ENCODE measurements at places on chromosomes 1 and 21.

DNA sequence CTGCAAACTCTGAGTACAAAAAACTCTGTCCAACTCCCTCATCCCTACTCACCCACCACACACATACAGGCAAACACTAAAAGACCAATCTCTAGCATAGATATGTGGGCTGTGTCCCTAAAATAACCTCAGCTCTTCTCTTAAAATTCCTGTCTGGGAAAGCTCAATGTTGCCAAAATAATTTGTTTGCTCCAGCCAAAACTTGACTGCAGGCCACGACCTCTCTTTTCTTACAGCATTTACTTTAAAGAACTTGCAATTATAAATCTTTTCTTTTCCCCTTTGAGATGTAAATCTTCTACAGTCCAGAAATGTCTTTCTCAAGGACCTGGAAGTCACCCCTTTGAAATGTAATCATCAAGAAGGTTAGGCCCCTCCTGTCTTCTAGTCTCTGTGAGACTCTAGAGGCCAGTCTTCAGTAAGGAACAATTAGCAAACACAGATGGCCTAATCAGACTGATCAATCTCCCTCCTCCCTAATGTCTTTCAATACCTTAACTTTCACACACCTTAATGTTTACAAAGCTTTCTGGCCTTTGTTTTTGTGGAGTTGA lies 483.6 kb upstream of the RGS18 start:
- no peak for DNase-seq

DNA sequence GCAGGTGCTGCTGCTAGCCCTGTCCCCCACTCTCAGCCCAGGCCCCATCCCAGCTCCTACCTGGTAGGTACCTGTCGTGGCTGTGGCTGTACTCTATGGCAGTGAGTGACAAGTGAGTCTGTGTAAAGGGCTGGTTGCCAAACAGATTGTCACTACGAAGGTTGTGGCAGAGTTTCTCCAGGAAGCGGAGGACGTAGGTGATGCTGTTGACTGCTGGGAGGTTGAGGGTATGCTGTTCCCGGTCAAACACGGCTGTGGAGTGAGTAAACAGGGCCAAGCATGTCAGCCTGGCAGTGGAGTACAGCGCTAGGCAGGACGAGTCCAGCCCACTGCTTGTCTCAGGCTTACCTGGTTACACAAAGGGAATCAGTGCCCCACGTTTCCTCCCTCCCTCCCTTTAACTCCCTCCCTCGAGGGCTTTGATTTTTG lies 24.8 kb upstream of the SLFNL1 start:
- DNase-seq: no peak

- no peak for DNase-seq
Observed at GRCh38 chr1:227870366-227870765, 54.9 kb downstream of the PRSS38 start.

GRCh38 chr1:2446394-2446793 lies 29.7 kb upstream of the PLCH2 start:
- DNase-seq: no peak

GRCh38 chr1:119504831-119505230 lies 2.2 kb upstream of the HSD3B1 start:
- no peak for DNase-seq

GRCh38 chr1:15681349-15682292 lies 2.5 kb upstream of the PLEKHM2 start:
- DNase-seq: no peak

DNA sequence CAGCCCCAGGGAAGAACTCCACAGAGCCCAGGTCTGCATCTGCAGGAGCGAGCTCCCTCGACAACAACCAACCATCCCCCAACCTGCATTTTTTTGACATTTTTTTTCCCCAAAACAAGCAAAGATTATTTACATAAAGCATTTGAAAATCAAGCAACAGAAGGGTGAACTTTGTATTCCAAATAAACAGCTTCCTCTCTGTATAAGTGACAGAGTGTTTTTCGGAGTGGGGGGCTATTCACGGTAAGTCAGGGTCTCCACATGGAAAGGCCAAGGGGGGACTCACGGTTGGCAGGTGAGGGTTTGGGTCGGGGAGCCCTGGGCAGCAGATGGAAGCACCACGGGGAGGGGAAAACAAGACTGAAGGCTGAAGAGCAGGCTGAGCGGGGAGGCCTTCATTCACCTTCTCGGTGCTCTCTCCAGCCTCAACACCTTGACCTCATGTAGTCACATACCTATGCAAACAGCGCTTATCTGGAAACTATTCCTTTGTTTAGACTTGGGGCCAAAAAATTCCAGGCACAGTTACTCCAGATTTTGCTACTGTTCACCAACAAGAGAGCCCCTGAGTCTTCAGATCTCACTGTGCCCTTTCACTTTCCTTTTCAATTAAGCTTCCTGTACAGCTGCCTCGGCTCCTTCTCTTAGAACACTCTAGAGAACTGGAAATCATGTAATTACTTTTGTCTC lies 27.6 kb downstream of the C2CD2 start:
- no peak for DNase-seq

GRCh38 chr1:17957588-17958267 lies 149.9 kb upstream of the IGSF21 start:
- peak; percentile 60 for DNase-seq

DNA sequence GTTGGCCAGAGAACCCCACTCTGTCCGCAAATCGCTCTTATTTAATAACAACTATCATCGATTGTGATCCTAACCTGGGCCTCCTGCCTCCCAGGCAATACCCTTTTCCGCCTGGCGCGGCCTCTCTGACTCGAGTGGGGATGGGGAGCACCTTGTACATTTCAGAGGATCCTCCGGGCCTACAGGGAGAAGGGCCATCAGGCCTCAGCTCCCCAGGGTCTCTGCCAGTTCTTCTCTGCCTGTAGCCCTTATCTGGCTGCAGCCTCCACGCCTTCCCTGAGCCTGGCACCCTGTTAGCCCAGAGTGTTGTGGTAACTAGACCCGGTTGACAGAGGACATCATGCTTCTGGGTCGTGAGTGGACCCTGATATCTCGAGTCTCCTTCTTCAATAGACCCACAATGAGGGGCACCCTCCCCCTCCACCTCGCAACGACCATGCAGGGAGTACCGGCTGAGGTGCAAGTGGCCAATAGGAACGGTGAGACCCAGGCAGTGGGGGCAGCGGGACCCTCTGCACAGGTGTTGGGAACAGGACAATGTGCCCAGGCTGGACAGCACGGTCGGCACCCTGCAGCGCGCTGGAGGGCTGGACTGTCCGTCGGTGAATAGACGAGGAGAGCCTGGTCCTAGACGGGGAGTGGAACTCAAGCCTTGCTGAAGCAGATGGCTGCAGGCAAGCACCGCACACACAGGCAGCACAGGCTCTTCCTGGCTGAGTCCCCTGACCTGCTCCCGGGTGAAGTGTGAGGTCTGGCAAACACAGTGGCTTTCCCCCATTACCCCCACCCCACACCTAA lies 7.1 kb upstream of the CRYBG2 start:
- DNase-seq: no peak

GRCh38 chr1:169833179-169833901 lies 38.6 kb upstream of the METTL18 start:
- DNase-seq: no peak

DNA sequence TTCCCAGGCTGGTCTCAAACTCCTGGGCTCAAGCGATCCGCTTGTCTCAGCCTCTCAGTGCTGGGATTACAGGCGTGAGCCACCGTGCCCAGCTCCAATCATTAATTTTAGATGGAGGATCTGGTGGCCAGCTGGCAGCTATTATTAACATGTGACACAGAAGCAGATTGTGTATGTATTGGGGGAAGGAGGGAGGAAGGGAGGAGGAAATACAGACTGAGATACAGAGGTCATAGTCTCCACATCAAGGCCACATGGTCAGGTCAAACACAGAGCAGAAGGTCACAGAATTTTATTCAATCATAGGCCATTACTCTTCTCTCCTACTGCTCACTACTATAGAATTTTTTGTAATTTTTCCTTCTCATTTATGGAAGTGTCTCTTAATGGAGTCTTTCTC lies 57.9 kb upstream of the ADORA3 start:
- no peak for DNase-seq

DNA sequence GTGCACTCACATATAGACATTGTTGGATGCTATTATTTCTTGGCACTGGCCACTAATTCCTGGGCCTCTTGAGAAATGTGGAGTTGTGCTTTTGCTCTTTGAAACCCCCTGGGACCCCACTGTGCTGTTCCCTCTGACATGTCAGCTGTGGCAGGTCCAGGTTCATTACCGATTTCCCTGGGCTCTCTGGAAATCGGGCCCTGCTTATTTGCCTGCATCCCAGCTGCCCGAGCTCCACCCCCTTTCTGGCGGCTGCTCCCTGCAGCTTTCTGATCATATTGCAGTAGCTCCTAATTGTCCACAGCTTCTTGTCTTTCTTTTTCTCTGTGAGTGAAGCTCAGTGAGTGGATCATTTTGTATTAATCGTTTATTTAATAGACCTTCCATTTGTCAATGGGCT lies 183.7 kb upstream of the FAM78B start:
- no peak for DNase-seq

- no peak for DNase-seq
Observed at GRCh38 chr1:203681739-203682138, 55.1 kb downstream of the ATP2B4 start.

GRCh38 chr1:205842229-205842628 lies 7.7 kb downstream of the PM20D1 start:
- DNase-seq: no peak

DNA sequence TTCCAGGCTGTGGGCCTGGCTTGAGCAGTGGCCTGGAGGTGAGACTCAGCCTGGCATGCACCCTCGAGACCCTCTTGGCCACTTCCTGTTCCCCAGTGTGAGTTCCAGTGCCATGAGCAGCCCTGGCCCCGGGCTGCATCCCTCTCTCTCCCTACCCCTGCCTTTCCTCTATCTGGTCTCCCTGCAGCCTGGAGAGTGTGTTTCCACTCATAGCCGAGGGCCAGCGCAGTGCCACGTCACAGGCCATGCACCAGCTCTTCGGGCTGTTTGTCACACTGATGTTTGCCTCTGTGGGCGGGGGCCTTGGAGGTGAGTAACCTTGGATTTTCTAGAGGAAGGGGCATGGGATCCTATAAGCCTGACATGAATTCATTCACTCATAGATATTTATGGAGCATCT lies 13.6 kb downstream of the RHBG start:
- DNase-seq: no peak

- no peak for DNase-seq
Observed at GRCh38 chr1:173082913-173083312, 32.2 kb upstream of the TNFSF18 start.

DNA sequence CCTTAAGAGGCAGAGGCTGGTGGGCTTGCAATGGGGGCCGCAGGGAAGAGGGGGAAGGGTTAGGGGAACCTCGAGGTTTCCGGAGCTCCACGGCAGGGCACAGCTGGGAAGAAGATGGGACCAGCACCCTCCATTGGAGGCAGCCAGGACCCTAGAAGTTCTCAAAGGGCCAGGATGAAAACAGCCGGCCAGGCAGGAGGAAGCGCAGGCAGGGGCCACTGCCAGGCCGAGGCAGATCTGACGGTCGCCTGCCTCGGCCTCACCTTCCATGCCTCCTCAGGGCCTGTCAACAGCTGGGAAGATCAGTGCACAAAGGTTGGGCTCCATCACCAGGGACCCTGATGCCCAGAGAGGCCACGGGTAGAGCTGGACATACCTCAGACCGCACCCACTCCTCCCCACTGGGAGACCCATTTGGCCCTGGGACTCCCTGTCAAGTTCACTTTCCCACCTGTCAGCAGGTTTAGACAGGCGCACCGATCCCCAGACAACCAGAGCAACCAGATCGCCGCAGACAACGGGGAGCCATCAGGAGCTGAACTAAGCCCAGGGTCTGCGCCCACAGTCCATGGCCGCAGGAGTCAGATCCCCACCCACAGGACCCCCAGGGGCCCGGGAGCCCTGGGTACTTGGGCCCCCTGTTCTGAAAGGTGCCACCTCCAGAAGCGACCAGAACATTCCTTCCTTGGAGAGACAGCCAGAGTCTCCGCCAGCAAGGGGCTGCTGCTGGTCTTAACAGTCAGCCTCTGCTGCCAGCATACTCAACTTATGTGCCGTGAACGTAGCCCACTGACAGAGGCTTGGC lies 2.2 kb downstream of the SLC19A1 start:
- no peak for DNase-seq

GRCh38 chr1:64956010-64956640 lies 10.2 kb downstream of the JAK1 start:
- no peak for DNase-seq

DNA sequence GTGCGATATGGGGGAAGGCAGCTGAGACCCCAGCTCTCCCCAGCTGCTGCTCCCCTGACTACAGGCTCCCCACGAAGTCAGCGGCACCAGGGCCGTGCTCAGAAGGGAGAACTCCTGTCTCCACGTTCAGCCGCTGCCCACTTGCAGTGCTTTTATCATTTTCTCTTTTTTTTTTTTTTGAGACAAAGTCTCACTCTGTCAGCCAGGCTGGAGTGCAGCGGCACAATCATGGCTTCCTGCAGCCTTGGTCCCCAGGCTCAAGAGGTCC lies 933 bp upstream of the FTCD start:
- no peak for DNase-seq

GRCh38 chr1:168081373-168082007 lies 55.2 kb downstream of the GPR161 start:
- no peak for DNase-seq

DNA sequence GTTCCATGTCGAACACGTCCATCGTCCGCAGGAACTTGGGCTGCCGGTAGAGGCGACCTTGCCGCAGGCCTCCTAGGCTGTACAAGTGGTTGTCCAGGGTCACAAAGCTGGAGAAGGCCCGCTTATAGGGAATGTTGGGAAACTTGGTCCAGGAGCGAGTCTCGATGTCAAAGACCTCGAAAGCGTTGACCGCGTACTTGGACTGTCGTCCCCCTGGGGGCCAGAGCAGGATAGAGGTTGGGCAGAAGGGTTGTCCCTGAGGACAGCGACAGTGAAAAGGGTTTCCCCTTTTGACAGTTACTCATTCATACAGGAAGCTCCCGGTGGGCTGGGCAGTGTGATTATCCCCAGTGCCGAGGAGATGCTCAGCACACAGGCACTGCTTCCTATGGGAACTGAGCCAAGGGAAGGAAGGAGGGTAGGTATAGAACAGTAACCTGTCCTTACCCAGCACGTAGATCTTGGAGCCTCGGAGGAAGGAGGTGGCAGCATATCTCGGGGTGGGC lies 17.5 kb downstream of the KLHDC8A start:
- DNase-seq: no peak

GRCh38 chr1:157429601-157430240 lies 122.6 kb downstream of the FCRL5 start:
- DNase-seq: no peak
